ENCODE measurements at places on chromosomes 5 and 9.

GRCh38 chr5:145495196-145495595, 339.9 kb downstream of the PRELID2 start:
- DNase-seq, result no peak

- DNase-seq, result no peak
Measured at GRCh38 chr5:72951671-72952468, 4.0 kb upstream of the FCHO2 start.

DNA sequence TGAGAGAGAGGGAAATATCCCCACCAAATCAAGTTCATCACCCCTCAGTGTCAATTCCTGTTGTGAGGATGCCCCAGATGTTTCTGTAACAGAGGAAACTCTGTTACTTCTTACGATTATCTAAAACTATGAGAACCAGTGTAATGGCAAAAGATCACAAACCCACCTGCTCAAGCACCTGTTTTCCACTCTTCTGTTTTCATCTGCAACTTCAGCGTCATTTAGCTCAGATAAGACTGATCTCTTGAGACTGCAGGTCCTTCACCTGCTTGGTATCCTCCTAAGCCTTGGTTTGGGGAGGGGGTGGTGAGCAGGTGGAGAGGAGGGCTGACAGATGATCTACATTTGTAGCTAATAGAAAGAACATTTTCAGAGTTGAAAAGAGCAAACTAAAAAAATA, 229.3 kb downstream of the SLF1 start:
- no peak for DNase-seq

- no peak for DNase-seq
Measured at GRCh38 chr9:137313326-137313936, 11.4 kb upstream of the NRARP start.

- no peak for DNase-seq
Measured at GRCh38 chr9:105357937-105358336, 89.9 kb upstream of the FSD1L start.

DNA sequence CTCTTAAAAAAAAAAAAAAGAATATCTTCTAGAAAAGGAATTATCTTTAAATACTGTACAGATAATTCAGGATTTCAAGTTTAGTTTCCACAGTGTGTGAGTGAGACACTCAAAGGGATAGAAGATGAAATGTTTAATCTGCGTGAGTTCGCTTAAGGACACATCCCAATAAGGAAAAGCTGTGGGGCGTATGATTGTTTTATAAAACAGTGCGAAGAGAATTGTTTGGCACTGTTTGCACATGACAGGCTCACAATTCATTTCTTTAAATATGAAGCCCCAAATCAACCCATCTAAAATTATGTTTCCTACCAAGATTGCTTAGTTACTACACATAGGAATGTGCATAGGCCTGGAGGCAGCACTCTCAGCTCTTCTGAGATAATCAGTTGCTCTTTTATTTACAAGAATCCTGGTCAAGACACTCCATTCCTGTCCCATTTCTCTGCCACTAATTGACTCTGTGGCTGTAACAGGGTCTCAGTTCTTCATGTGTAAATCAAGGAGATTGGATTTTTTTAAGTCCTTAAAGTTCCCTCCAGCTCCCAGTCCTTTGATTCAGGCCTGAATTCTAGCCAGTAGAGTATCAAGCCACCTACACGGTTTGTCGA, 60.1 kb downstream of the BHMT start:
- DNase-seq, result no peak

Data from NCI-H1092 treated with DMSO at 0.1 percent for 48 hours (cell line).